Frontal cortex (tissue), 4 donors: ENCODE measurements at places on chromosomes 5 and 9.

- no peak for DNase-seq
Observed at GRCh38 chr5:132420706-132421272, 51.3 kb downstream of the SLC22A5 start.

DNA sequence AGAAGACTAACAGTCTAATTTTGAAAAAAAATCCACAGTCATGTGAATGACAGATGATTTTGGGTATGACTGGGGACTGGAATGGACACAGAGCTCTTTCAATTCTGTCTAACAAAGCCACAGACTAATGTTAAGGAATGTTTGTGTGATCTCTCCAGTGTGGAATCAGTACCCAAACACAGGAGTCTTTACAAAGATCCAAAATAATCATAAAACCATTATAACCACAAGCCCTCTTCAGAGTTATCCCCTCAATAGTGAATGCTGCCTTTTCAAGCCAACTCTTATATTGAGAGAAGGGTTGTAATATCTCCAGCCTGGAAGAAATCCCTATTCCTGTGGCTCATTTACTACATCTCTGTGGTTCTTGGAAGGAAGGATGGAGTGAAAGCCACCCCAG, 552.0 kb upstream of the CLINT1 start:
- no peak for DNase-seq

- no peak for DNase-seq
Observed at GRCh38 chr5:103461243-103461642, 101.3 kb downstream of the NUDT12 start.

DNA sequence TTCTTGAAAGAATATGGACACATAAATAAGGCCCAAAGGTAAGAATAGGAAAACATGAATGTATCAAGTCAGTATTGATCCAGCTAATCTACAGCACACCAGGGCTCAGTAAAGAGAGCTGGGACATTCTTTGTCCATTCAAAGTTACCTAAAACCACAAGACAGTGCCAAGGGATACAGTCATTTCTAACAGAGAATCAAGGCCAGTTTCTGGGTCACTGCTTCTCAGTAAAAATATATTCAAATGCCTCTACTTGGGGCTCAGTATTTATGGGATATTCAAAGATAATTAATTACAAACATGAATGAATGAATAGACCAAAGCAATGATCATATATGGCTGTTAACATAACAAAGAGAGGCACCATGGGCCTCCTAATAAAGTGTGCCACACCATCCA, 34.9 kb downstream of the MTMR12 start:
- no peak for DNase-seq

DNA sequence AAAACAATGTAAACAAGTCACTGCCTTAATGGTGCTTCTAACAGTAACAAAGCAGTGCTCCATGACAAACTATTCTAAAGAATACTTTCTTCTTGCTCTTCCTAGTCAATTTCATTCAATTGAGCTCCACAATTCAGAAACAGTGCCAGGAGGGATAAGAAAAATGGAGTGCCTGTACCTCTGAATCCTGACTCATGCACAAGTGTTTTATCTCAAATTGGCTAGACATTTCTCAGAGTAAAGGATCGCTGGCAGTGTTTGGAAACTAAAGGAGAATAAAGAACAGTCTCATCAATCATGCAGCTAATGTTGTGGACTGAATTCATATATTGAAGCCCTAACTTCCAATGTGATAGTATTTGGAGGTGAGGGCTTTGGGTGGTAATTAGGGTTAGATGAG, 27.6 kb downstream of the SLC25A51 start:
- no peak for DNase-seq

GRCh38 chr9:33233626-33234342, 6.2 kb upstream of the SPINK4 start:
- no peak for DNase-seq
